Activated CD8-positive, alpha-beta memory T cell treated with anti-CD3 and anti-CD28 coated beads for 24 hours (primary cell): ENCODE measurements at places on chromosomes 2 and 18.

DNA sequence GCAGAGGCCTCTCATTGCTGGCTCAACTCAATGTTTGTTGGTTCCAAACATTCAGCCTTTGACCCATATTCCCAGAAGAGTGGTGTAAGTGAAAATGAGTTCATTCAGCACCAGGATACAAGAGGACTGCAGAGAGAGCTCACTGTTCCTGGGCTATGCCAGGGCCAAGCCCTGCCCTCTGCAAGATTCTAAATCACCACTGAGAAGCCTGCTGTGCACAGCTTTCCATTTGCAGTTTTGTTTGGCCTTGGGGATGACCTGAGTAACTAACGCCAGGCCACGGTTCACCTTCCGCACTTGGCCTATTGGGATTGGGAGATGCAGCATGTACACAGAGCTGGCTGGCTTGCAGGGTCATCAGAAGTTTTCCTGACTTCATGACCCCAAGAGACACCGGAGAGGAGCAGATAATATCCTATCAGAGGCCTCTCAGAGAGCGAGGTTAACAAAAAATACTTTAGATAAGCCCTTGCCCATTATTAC lies 12.6 kb downstream of the GKN1 start:
- no peak for DNase-seq

DNA sequence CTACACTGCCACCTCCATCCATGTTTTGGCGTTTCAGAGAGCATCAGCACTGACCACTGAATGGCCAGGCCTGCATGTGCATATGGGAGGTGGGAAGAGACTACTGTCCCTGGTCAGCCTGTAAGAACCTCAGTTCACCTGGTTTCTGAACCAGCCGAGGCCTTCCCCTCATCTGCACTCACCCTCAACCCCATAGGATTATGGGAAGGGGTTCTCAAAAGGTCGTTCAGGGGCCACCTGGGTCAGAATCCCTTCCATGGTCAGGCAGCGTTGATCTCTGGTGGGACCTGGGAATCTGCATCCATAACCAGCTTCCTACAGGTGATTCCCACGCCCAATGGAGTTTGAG lies 36.7 kb downstream of the TET3 start:
- DNase-seq = peak; percentile 54

DNA sequence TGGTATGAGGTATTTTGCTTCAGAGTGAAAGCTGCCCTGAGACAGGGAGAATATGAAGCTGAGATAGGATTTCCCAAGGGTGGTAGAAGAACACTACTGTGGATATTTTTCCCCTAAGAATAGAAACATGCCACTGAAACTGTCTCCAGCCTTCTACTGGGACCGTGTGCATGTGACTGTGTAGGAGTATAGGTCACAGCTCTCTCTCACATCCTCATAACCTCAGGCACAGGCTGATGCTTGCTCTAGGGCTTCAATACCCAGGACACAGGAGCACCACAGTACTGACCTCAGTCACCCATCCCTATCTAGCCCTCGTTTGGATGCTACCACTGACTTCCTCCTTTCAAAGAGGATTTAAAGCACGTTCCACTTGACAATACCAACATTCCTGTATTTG lies 67.2 kb downstream of the REV1 start:
- DNase-seq = no peak

DNA sequence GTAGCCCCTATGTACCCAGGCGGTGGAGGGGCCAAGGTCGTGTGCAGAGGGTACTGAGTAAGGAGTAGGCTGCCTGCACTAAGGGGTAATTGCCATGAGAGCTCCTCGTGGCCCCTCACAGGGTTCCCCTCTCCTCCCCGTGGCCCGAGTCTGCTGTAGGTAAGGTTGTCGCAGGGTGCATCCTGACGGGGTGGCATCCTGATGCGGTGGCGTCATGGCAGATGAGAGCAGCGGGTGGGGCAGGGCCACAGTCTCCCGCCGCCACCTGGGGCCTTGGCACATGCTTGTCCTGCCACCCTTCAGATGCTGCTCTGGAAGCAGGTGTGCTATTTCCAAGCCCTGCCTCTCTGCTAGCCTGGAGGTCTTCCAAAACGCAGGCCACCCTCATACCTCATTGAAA lies 89.7 kb downstream of the EIPR1 start:
- DNase-seq = no peak

GRCh38 chr2:121019071-121019470 lies 265.9 kb downstream of the TFCP2L1 start:
- no peak for DNase-seq

DNA sequence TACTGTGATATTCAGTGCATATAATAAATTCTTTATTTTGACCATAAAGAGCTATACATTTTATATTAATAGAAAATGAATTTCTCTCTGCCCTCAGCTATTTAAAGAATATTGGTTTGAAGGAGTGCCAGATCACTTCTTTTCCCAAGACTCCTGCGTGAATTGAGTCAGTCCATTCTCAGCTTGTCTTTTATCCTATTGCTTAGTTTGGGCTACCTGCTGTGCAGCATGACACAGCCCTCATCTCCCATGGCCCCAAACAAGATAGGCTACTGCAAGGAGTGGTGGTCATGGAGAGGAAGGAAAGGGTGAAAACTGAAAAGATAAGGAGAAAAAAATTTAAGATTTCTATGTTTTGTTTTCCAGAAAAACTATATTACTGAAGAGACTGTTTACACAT lies 10.1 kb upstream of the FBXO11 start:
- no peak for DNase-seq

DNA sequence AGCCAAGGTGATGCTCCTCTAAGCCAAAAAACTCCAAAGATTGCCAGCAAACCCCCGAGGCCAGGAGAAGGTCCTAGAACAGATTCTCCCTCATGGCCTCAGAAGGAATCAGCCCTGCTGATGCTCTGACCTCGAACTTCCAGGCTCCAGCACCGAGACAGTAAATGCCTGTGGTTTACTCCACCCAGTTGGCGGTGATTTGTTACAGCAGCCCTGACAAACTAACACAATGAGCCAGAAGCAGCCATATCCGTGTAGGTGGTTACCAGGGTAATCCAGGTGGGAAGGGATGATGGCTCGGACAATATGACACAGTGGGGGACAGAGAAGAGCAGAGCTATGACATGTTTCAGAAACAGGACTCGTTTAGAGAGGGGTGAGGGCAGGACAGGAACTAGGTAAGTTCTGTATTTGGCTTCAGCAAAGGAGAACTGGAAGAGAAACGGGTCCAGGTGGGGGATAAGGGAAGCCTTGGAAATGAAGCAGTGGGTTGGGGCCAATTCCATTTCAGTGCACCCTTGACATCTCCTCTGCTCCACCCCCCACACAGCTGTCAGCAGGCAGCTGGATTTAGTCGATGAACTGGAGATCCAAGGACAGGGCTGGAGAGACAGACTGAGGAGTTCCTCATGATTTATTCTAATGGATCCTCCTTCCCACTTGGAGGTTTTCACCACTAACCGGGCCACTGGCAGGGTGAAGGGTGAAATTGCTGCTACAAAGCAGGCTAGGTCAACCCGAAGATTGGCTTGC lies 179.7 kb upstream of the SH3BP4 start:
- DNase-seq = no peak

DNA sequence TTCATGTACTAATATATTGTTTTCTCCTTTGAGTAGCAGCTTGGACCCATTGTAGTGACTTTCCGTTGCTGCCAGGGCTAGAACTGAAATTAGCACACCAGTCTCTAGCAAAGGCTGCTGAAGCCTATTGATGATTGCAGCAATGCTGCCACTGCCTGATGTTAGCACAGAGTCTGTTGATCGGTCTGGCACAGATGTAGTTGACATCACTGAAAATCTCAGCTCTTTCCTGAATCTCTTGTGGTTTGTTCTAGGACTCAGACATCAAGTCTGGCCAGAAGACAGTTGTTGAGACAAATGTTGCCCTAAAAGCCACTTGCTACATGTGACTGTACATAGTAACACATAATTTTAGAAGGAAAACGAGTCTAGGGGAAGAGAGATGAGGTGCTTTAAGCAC lies 47.2 kb downstream of the VAPA start:
- no peak for DNase-seq

- no peak for DNase-seq
These were observed 64.8 kb upstream of the GALNT5 start for GRCh38 chr2:157192445-157193423.

GRCh38 chr2:85706063-85706462 lies 11.9 kb downstream of the GNLY start:
- no peak for DNase-seq

DNA sequence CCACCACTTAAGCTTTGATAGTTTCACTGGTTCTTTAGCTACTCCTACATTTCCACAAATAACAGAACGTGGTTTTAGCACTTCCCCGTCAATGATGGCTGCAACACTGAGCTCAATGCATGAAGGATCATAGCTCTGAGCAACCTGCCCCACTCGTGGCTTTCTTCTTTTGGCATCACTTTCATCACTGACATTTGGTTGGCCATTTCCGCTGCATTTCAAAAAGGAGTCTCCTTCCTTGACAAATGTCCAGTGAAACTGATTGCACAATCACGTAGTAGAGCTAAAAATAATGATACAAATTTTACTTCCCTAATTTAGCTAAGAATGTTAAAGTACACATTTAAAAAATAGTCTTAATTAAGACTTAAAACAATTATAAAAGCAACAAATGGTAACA lies 205.2 kb upstream of the HDAC4 start:
- DNase-seq = peak; percentile 21

- DNase-seq = no peak
These were observed 59.6 kb downstream of the SPIRE1 start for GRCh38 chr18:12598181-12598930.

- no peak for DNase-seq
These were observed 68.1 kb upstream of the CSRNP3 start for GRCh38 chr2:165401285-165401852.

DNA sequence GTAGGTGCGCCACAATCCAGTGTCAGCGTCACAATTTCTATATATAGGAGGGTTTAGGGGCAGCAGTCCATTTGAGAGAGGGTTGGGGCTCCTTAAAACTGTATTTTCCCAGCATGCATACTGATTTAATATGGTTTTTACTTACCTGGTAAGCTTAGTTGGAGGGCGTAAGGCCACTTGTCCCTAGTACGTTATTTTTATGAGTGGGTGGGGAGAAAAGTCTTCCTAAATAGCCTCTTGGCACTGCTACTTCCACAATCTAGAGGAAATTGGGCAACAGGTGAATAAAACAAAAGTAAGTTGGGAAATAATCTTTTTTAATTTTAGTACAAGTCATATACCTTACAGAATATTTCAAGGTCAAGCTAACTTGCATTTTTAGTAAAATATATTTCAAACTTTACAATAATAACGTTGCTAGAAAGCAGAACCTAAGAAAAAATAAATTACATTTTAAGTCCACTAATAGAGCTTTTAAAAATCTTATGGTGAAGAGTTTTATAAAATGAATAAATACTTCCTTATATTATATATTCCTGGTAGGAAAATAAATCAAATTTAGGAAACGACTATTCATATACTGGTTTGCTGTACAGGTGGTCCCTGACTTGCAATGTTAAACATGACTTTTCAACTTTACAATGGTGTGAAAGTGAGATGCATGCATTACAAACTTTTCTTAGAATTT lies 20.9 kb downstream of the DHRS9 start:
- no peak for DNase-seq

DNA sequence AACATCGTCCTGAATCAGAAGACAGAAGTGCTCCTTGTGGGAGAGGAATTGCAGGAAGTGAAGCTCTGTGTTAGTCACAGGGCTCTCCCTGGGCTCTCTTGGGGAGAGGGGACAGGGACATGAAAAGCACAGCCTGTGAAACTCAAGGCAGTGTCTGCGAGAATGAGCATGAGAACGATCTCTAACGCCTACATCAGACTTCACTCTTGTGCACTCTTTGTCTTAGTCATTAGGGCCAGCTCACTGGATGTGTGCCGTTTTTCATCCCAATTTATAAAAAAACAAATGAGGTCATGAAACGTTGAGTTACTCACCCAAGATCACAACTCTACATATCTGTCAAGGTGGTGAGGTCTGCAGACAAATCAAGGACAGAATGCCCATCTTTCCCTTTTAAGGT lies 27.0 kb upstream of the TWIST2 start:
- no peak for DNase-seq

DNA sequence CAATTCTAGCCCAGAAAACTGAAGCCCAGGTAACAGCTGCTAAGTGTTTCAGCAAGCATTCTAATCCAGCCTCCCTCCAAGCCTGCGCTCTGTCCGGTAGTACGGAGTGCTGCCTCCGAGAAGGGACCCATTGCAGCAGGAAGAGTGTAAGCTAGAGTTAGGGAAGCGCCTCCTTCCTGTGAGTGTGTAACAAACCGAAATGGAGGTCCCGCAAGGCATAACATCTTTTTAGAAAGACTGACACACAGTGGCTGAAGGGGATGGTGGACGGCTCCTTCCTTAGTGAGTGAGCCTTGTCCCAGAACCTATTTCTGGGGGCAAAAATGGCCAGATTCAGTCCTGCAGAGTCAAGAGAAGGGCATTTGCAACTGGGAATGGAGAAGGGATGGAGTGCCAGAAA lies 12.2 kb downstream of the PKDCC start:
- DNase-seq = no peak

DNA sequence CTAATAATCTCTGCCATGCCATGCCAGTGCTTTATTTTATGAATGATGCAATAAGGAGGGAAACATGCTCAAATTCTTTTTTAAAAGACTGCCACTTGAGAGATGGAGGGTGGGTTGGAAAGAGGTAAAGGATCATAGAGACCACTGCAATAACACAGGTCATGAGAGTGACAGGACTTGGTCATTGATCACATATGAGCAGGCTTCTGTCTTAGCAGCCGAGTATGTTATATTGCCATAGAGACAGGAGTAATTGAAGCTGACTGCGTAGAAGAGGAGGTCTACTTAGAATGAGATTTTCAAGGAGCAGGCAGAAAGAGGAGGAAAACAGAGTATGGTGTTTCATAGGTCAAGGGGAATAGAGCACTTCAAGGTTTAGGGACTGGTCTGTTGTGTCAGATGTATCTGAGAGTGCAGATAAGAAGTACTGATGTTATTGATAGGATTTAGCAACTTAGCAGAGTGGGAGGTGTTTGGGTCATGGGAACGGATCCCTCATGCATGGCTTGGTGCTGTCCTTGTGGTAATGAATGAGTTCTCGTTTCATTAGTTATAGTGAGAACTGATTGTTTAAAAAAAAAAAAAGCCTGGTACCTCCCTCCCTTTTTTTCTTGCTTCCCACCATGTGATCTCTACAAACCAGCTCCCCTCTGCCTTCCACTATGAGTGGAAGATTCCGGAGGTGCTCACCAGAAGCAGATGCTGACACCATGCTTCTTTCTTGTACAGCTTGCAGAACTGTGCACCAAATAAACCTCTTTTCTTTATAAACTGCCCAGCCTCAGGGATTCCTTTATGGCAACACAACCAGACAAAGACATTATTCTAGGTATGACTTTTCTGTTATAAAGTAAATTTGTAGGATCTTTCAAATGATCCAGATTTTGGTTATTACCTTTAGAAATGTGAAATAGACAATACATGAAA lies 32.8 kb downstream of the UGP2 start:
- no peak for DNase-seq
